Stimulated activated CD4-positive, alpha-beta T cell treated with anti-CD3 and anti-CD28 coated beads, Interleukin-1b, Interleukin-23, amount 100 ng/mL, for 4 hours (primary cell): ENCODE measurements at places on chromosomes 16 and 17.

GRCh38 chr17:30186761-30187160, 48.7 kb downstream of the SLC6A4 start:
- no peak for DNase-seq

DNA sequence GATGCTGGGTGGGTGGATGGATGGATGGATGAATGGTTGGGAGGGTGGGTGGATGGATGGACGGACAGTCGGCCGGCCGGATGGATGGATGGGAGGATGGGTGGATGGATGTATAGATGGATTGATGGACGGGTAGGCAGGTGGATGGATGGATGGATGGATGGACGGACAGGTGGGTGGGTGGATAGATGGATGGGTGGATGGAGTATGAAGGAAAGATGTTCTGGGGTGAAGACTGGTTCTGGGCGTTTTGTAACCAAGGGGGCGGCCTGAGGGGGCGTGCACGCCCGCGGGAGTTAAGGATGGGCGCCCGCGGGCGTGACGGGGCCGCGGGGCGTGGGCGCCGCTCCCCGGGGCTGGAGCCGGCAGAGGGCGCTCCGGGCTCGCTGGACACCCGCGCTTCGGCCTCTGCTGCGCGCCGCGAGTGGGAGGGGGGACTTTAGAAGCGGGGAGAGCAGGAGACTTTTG, at the start of gene NECAB2:
TSS of gene NECAB2 (plus strand) at position 407 of the 468 bp plus-strand sequence. CDS start 405 bp downstream, outside the sequence.
- DNase-seq, result no peak

DNA sequence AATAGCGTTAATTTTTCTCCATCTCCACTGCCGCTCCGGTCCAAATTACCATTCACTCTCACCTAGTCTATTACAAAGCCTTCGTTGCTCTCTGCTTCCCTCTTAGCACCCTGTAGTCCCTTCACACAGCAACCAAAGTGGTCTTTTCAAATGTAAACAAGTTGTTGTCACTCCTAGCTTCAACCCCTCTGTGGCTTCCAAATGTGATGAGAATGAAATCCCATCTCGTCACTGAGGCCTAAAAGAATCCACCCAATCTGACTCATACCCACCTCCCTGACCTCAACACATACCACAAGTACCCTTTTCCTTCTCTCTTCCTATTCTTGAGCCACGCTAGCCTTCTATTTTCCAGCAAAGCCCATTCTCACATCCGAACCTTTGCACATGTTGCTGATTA, 2.2 kb upstream of the PELP1 start:
- no peak for DNase-seq

DNA sequence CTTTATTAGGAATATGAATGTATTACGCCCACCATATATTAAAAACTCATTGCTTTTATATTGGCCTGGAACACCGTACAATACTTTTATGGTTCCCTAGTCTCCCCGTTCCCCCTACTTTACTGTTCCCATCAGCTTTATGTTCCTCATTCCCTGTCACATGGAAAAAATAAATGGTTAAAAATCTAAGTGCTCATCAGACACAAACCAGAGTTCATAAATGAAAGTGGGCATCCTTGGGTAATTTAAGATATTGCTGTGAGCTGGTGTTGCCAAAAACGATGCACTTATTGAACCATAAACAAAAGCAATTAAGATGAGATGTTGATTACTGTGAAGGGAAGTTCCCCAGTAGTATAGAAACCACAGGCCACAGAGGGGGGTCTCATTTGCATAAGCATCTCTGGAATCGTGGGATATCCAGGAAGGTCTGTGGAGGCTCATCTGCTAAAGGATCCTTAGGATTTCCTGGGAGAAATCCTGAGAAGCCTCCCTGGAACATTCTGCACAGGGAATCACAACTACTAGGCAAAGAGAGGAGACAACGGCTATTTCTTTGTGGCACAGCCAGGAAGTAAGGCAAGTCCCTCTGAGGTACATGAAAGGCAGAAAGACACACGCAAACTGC, 591.4 kb upstream of the CDH11 start:
- no peak for DNase-seq

DNA sequence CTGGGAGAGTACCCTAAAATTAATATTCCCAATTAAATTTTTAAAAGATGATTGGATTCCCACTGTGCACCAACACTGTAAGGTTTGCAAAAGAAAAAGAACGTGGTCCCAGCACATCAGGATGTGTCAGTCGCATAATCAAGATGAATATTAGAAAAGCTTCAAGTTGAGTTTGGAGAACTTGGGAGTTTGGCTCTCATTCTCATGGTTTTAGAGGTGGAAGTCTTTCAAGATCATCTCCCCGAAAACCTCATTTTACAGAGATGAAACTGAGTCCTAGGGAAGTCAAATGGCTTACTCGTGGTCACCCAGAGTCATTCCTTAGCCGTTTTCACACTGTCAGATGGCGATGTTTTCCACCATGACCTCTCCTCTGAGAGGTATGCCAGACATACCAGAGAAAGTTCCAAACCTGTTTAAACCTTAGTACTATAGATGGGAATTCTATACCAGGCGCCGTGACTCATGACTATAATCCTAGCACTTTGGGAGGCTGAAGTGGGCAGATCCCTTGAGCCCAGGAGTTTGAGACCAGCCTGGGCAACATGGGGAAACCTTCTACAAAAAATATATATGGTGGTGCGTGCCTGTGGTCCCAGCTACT, 1.2 kb downstream of the SEC14L1 start:
- no peak for DNase-seq

DNA sequence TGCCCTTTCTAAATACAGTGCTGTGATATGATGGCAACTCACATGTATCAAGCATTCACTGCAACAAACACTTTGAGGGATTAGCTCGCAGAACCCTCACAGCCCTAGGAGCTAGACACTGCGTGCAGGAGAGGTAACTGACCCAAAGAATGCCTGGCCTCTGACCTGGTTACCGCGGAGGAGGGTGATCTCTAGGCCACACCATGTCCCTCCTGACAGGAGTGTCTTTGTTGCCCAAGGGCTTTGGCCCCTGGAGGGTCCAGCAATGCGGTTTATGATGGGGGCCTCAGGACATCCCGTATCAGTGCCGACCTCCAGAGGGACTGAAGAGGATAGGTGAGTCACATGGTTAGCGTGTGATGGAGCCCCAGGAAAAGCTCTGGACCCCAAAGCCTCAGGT, 130.6 kb downstream of the MGAT5B start:
- DNase-seq, result no peak

DNA sequence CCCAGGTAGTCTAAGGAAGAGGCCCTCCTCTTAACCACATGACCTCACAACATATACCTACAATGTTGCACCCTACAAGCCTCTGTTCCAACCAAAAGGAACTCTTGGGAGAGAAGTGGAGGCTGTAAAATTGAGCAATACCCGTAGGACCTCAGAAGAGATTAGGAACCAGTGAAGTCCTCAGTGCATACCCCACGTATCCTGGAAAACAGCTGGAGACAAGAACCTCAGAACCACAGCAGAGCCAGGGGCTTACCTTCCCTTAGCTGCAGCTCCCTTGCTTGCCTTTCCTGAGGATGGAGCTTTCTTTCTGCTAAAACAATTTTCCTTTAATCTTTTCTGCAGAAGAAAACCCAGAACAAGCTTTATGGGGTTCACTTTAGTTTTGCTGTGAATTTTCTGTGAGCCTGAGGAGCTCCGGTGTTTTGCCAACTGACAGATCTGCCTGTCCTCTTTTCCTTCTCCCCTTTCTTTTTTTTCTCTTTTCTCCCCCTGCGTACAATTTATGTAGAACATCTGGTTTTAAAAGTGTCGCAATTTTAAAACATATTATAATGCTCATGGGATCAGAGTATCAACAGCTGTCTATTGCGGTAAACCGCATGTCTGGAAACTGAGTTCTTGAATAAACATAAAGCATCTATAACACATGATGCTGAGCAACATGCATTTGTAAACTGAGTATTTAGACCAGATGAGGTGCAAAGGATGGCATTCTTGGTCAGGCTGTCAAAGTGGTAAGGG, 226.4 kb upstream of the MAF start:
- DNase-seq, result no peak

DNA sequence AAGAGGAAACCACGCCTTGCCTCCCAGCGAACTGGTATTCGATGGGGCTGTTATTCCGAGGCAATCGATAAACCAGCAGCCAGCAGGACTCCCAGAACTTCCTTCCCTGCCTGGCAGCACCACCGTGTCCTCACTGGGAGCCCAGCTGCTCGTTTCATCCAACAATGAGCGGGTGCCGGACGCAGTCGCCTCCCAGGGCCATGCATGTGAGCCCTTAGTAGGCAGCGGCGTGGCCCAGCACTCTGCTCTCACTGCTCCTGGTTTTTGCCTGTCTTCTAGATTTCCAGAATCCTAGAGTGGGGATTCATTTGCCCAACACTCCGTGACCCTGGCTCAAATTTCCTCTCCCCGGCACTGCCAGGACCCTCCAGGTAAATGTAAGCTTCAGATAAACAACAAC, 29.1 kb upstream of the RASD1 start:
- DNase-seq, result no peak

DNA sequence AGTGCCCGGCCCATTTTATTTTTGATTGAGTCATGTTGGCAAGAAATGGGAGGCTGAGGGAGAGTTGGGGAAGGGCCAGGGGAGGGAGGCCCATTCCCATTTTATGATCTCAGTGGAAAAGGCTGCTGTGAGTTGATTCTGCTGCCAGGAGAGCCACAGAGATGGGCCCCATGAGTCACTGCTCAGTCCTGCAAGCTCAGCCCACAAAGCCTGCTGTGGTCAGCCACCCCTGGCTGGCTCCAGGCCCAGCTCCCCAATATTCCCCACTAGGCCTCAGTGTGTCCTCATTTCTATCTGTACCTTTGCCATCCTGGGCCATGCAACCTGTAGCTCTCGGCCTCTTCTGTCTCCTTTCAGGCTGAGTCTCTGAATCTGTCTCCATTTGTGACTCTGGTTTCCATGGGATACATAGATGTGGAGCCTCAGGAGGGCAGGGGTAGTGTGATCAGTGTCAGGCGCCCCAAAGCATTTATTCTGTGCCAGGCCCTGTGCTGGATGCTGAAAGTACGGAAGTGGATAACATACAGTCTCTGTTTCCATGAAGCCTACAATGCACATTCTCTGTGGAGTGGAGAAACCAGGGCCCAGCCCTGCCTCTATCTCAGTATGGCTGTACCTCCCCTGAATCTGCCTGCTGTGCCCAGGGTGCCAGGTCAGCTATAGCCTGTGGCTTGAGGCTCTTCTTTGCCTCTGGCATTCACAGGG, 1.9 kb upstream of the PLEKHG4 start:
- DNase-seq, result no peak

GRCh38 chr17:2837147-2837561, 40.9 kb downstream of the RAP1GAP2 start:
- DNase-seq, result no peak

- DNase-seq, result no peak
These were observed 5.2 kb downstream of the KCNG4 start for GRCh38 chr16:84234321-84235241.

DNA sequence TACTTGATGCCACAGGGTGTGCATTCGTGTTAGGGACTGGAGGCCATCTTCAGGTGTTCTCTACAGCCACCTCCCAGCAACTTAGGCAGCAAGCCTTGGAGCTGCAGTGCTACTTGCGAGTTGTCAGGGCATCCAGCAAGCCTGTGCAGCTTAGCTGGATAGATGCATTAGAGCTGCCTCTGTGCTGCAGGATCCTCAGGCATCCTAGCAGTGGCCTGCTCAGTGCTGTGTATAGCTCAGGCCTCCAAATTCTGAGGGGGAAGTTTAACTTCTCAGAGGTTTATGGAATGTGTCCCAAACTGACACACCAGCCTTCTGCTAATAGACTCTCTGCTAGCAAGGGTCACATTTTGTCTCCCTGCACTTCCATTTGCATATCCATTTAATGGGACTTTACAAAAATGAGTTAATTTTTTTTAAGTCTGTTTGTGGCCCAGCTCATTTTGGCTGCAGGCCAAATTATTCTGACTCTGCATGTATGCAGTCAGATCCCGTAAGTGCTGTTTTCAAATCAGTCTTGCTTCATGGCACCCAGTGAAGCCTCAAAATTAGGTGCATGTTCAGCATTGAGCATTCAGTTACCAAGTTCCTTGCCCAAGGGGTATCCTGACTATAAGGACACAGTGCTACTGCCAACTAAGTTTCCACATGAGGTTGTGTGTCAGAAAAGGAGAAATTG, 6.8 kb downstream of the GABARAPL2 start:
- DNase-seq, result no peak

DNA sequence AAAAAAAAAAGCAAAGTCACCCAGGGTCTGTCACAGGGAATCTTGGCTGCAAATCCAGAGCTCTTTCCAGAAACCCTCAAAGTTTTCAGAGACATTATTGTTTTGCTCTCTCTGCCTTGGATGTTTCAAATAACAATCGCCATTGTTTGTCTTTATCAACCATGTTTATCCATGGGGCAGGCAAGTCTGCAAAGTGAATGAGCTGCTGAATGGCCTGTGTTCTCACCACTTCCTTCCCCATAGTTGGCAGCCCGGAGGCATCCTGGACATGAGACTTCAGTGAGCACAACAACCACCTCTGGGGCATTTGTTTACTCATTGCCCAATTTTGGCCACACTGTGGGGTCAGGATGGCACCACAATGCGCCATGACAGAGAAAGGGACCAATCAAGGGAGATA, 53.1 kb upstream of the USP7 start:
- no peak for DNase-seq

- DNase-seq, result no peak
These were observed 1.8 kb upstream of the CBFA2T3 start for GRCh38 chr16:88978608-88979346.

GRCh38 chr17:64085650-64086005, 44.3 kb downstream of the ERN1 start:
- no peak for DNase-seq

GRCh38 chr17:73194514-73195222, 1.8 kb downstream of the COG1 start:
- DNase-seq, result no peak

GRCh38 chr16:56041556-56042140, 149.6 kb upstream of the GNAO1 start:
- no peak for DNase-seq

GRCh38 chr16:67659675-67660563, at the start of gene ACD:
Gene ACD (minus strand): TSS chr16:67660260. CDS start chr16:67660220, 40 bp downstream.
- peak; percentile 95 for DNase-seq
